Activated CD8-positive, alpha-beta memory T cell treated with anti-CD3 and anti-CD28 coated beads for 24 hours (primary cell): ENCODE measurements at places on chromosomes 16 and 17.

- DNase-seq, result no peak
Observed at GRCh38 chr17:55327225-55328088, 62.7 kb downstream of the HLF start.

DNA sequence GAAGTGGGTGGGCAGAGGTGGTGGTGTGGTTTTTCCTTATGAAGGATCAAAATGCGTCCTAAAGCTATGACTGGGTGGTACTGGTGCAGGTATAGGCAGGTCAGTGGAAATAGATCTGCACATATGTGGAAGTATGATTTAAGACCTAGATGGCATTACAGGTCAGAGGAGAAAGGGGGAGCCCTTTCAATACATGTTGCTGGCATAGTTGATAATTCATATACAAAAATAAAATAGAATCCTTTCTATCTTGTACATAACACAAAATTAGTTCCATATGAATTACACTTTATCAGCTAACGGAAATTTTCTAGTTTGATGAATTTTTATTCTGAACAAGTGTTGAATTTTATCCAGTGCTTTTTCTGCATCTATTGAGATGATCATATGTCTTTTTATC is 20.8 kb upstream of the PIK3R5 start:
- DNase-seq, result no peak

GRCh38 chr16:27235938-27236245 is 32.6 kb downstream of the KDM8 start:
- no peak for DNase-seq

DNA sequence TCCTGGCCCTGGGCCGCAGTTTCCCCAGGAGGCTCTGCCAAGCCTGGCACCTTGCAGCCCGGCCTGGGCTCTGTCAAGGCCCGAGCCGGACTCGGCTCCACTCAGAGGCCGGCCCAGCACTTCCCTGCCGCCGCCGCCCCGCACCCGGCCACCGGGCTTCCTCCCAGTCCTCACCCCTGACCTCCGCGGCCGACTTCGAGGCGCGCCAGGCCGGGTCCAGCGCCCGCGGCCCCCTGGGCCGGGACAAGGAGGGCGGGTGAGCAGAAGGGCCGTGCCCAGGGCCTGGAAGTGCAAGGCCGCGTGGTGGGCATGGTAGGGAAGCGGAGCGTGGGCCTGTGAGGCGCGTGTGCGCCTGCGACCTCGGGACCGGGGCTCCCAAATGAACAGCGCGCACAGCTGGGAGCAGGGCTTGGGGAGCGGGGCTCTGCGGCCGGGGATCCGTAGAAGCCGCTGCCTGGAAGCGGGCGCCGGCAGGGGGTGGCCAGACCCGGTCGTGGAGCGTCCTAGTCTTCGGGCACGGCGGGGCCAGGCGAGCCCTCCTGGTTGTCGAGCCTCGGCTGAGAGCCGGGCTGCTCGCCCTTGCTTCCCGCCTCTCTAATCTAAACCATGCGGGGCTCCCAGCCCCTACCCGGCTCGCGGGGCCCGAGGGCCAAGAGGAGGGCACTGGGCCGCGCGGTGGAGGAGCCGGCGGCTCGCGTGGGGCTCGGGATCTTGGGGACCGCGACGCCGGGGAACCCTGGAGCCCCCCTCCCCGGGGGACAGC is 503 bp upstream of the TBX4 start:
- no peak for DNase-seq

GRCh38 chr16:66435896-66436295 is 8.8 kb downstream of the BEAN1 start:
- DNase-seq, result peak; percentile 32

GRCh38 chr17:57976594-57976993 is 11.5 kb downstream of the VEZF1 start:
- no peak for DNase-seq

GRCh38 chr16:89319886-89320781 is 102.6 kb downstream of the ZNF778 start:
- DNase-seq, result peak; percentile 78

DNA sequence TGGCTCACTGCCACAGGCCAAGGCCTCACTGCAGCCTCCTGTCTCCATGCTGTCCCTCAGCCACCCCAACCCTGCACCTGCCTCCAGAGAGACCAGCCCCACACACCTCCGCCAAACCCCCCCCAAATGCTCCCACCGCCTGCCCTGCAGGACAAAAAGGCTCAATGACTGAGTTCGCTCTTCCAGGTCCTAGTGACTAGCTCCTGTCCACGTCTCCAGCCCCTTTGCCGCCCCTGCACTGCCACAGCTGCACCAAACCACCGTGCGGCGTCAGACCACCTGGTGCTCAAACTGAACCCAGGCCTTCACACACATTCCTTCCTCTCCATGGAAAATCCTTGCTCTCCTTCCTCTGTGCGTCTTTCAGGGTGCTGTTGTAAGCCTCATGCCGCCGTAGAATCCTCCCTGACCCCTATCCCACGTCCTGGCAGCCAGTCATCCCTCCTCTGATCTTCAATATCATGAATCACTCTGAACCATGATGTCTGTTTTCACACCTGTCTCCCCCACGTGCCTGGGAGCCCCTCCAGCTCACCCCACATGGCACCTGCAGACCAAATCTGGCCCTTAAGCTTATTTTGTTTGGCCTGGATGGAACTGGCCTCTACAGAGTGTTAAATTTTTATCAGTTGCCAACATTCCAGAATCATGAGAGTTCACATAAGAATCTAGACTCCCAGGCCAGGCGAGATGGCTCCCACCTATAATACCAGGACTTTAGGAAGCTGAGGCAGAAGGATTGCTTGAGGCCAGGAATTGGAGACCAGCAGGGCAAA is 4.3 kb upstream of the GSG1L start:
- no peak for DNase-seq

GRCh38 chr17:62014526-62014925 is 50.6 kb downstream of the MED13 start:
- DNase-seq, result no peak

GRCh38 chr16:50234771-50235556 is 31.4 kb upstream of the ADCY7 start:
- DNase-seq, result no peak

DNA sequence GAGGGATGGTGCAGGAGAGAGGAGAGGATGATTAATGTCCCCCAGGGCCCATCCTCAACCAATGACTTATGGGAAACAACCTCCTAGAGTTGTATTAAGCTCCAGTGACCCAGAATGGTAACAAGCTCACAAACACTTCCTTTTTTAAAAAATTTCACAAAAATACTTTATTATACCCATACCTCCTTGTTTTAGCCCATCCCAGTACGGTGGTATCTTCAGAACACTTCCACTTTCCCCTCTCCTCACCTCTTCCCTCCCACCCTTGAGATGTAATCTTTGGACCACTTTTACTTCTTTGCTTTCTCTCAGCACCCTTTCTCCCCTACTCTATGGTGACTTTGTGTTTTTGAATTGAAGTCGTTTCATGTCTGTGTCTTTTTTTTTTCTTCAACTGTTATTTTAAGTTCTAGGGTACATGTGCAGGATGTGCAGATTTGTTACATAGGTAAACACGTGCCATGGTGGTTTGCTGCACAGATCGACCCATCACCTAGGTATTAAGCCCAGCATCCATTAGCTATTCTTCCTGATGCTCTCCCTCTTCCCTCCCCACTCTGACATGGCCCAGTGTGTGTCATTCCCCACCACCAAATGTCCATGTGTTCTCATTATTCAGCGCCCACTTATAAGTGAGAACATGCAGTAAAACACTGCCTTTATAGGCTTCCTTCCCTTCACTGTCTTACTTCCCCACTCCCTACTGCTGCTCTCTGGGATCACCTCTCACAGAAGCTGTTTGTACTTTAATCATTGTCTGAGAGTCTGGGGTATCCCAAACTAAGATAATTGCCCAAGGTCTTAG is 124.5 kb downstream of the PRKCB start:
- peak; percentile 51 for DNase-seq

- DNase-seq, result no peak
Observed at GRCh38 chr17:76427501-76428231, 25.3 kb downstream of the UBE2O start.

DNA sequence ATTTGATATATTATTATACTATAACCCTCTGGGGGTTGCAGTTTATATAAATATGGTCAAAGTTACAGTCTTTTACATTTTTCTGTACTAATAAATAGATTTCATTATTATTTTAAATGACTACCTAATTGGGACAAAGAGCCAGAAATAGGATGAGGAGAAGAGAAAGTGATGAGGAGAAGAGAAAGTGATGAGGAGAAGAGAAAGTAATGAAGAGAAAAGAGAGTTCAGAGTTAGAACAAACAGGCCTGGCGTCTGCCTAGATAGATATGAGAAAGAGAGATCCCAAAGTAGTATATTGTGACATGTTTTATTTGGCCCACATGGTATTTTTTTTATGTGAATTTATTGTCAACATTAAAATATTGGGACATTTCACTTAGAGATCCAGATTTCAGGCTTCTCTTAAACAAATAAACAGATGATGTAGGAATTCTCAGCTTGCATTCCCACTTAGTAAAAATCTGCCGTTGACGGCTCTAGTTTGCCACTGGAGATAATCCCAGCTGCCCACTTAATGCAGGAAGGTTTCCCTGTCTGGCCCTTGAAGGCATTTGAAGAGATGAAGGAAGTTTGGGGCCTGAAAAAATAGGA is 210.7 kb downstream of the STX8 start:
- no peak for DNase-seq

GRCh38 chr17:58375811-58376210 is 23.8 kb upstream of the SUPT4H1 start:
- no peak for DNase-seq

DNA sequence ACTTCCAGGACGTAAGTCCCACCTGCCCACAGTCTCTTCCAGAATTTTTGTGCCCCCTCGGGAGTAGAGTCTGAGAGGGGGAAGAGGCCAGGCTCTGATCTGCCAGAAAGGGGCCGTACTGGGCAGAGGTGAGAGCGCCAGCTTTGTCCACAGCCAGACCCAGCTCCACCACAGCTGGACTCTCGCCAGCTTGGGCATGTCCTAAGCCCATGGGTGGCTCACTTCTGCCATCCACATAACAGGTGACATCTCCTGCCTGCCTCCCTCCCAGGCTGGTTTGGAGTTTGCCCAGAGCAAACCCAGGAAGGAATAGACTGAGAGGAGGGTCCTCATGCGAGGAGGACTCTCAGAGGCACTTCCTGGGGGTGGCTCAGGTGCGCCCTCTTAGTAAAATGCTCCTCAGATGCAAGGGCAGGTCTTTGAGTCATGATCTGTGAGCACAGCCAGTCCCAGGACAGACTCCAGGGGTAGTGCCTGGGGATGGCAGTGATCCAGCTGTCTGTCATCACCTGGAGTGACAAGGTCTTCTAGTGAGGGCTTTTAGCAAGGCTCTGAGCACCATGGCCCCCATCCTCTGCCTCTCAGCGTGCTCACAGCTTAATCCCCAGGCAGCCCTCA is 89.2 kb downstream of the AMFR start:
- DNase-seq, result no peak

DNA sequence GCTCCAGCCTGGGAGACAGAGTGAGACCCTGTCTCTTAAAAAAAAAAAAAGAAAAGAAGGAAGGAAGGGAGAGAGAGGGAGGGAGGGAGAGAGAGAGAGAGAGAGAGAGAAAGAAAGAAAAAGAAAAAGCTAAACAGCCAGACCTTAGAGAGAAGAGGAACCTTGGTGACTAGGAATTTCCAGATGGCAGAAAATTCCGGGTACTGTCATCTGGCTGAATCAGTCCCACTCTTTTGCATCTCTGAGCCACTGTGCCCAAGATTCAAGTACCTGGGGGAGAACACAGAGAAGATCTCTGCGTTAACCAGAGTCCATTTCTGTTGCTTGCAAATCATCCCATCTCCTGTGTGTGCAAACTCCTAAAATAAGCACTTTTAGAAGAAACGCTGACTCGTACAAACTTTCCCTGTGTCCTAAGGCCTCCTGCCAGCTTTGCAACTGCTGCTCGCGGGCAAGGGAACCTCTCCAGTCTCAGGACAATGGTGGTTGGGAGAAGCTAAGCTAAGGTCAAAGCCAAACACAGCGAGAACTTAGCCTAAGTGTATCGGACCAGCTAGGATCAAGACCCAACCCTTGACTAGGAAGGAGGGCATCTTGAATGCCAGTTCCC is 18.0 kb downstream of the BMERB1 start:
- DNase-seq, result no peak

GRCh38 chr16:76176153-76176552 is 101.0 kb upstream of the CNTNAP4 start:
- DNase-seq, result no peak

DNA sequence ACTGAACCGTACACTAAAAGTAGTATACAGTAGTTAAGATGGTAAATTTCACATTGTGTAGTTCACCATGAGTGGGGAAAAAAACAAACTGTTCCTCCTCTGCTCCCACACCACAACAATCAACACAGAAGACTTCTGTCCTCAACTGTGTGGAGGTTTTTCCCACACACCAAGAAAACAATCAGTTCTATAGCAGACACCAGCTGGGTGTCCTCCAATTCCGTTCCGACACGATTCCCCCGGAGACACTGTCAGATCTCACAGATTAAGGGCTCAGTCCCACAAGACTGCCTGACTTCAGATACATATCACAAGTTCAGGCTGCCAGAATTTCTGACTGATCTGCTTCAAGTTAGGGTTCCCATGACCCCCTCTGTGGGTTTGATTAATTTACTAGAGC is 31.8 kb downstream of the BBS2 start:
- no peak for DNase-seq

- peak; percentile 79 for DNase-seq
Observed at GRCh38 chr17:80856863-80857755, 134.5 kb upstream of the CHMP6 start.

- no peak for DNase-seq
Observed at GRCh38 chr17:6551869-6552531, 4.4 kb downstream of the PITPNM3 start.

GRCh38 chr16:67101311-67102082 is 8.2 kb upstream of the PHAF1 start:
- DNase-seq, result no peak

DNA sequence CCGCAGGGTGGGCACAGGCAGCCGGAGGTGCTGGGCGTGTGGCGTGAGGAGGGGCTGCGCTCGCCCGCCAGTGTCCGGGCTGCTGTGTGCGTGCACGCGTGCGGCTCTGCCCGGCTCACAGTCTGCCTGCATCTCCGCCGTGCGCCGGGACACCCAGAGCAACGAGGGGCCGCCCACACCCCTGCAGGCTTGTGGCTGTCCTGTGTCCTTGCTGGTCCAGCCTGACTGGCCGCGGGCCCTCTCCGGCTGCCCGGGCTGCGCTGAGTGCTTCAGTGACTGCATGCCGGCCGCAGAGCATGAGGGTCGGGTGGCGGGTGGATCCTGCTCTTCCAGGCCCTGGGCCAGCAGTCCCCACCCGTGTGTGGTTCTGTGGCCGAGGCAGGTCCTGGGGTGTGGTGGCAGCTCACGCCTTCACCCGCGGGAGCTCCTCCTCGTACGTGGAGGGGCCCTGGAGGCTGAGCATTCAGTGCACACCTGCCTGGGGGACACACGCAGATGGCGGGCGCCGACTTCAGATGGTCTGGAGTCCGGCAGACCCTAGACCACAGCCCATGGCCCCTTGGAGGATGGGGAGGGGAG is 12.4 kb downstream of the TPSG1 start:
- no peak for DNase-seq

- DNase-seq, result no peak
Observed at GRCh38 chr17:66304304-66305174, 2.1 kb downstream of the PRKCA start.

- no peak for DNase-seq
Observed at GRCh38 chr17:44565866-44566443, 8.7 kb downstream of the FZD2 start.
